Left lung (tissue), 14 donors: ENCODE measurements at places on chromosomes 6 and 20. TPM values are rescaled to one million over a fixed set of nuclear protein-coding genes. Genes with fewer than 3 reads are reported as not detected.

Gene PTPRK
- total RNA-seq: 57.0 TPM

GRCh38 chr20:25058051-25058846, at the start of gene ACSS1:
TSS of gene ACSS1 (minus strand) at chr20:25058139. CDS start at chr20:25058102, 37 bp downstream.
- peaks cover 31% of the 10 kb centered on the region for H3K4me1 ChIP-seq
- no peaks in the 10 kb centered on the region for H3K27me3 ChIP-seq
- DNase-seq: peak; percentile 92
- H3K27ac ChIP-seq: peak within 1 kb of the TSS; percentile 92
- H3K36me3 ChIP-seq: no peaks in the 10 kb centered on the region
- H3K4me3 ChIP-seq: peak within 1 kb of the TSS; percentile 85

Gene RAB44
- 0.37 TPM for total RNA-seq

Gene CST7
- 28.0 TPM for total RNA-seq

DNA sequence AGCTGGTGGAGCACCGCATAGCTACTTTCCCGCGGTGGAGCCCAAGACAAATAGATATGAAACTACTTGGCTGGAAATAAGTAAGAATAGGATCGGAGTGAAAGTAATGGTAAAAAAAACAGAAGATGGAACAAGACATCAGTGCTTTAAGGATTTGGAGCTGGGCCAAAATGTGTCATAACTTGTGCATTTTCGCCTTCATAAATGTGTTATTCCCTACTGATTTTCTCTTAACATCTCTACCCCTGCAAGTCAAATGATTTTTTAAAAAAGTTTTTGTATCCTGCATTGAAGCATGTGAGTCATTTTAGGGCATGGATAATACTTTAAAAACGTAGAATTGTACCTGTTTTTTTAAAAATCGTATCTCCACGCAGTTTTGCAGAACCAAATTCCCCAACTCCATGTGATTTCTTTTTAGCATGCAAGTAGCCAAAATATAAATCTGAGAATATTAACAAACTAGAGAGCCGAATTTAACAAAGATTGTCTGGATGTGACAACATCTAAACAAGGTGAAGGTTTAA, 882 bp upstream of the FAM184A start:
- no peaks in the 10 kb centered on the region for H3K36me3 ChIP-seq
- no peaks in the 10 kb centered on the region for H3K27me3 ChIP-seq

GRCh38 chr20:38073307-38074071, 39.9 kb downstream of the RPRD1B start:
- H3K27me3 ChIP-seq: no peaks in the 10 kb centered on the region
- peak; percentile 91 for DNase-seq
- H3K27ac ChIP-seq: peak overlapping the region; percentile 4
- H3K4me1 ChIP-seq: peaks cover 14% of the 10 kb centered on the region
- no peak overlapping the region for H3K4me3 ChIP-seq
